NCI-H2107 (cell line): ENCODE measurements at places on chromosomes 2 and 18.

DNA sequence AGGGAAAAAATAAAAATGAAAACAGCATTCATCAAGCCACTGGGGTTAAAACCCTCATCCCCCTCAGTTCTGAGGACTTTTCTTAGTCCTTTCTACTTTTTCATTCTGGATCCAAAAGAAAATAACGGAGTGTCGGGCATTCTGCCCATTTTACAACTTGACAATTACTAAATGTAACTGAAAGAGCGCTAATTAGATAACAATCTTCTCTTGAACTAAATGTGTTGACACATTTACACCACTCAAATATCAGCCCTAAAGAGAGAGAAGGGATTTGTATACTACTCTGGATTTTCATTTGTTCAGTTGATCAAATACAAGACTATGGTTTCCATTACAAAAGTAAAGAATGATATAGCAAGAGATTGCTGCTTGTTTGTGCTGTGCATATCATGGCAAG is 27.5 kb downstream of the ABCA12 start:
- no peak for DNase-seq

- no peak for DNase-seq
These were observed 42.8 kb downstream of the STK25 start for GRCh38 chr2:241465543-241465942.

GRCh38 chr2:172091761-172092566 is 6.7 kb downstream of the DLX1 start:
- DNase-seq = no peak

- no peak for DNase-seq
These were observed 60.1 kb downstream of the ASAP2 start for GRCh38 chr2:9266711-9267110.

DNA sequence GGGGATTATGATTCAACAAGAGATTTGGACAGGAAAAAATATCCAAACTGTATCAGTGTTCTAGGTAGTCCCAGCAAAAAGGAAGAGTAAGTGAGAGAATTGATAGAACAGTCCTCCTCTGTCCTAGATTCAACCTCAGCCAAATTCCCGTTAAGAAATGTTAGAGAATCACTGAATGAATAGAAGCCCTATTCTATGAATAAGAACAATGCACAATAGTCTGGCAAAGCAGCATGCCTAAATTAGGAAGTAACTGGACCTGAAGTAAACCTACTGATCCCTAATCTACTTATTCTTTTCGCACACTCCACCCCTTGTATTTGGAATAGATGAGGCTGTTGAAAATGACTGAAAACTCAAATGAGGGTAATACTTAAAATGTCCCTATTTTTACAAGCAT is 1665.5 kb downstream of the LRP1B start:
- DNase-seq = no peak

DNA sequence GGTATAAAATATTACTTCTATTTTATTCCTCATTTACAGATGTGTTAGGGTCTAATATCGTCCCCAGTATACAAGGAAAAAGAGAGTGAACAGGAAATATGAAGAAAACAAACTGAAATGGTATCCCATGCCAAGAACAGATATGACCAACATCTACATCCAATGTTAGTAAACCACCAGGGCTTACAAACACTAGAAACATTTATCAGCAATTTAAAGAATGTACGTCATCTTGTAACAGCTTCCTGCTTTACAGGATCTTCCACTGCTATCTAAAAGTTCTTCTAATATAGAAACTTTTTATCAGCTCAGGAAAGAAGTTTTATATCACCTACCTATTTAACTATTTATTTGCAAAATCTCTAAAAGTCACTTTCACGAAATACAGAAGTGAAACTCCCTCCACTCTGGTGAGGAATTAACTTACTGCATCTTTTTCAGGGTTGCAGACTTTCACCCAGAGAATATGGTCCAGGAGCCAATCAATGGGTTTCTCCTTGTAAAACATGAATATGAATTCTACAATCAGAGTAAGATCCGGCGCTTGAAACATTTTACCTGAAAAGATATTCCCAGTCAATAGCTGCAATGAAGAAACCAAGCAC is 35.2 kb downstream of the UNC50 start:
- no peak for DNase-seq
